ENCODE measurements at places on chromosomes 13 and 19.

GRCh38 chr19:9043524-9043923 lies 33.3 kb upstream of the MUC16 start:
- no peak for DNase-seq

- peak; percentile 95 for DNase-seq
These were observed 459 bp downstream of the MIDN start for GRCh38 chr19:1248786-1249297.

DNA sequence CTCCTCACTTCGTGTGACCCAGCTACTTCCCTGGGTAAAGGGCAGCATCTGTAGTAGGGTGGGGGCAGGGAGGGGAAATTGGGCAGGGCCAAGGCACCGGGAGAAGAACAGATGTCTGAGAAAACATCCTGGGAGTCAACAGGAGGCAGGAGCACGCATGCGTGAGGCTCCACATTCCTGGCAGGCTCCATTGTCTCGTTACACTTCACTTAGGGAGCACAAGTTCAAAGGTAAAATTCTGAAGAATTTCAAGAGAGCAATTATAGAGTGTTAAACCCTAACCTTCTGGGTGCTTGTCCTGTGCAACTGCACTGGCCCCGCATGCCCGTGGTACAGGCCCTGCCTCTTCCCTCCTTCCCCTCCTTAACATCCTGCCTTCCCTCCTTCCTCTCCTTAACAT lies 79.6 kb upstream of the POMP start:
- DNase-seq = no peak

DNA sequence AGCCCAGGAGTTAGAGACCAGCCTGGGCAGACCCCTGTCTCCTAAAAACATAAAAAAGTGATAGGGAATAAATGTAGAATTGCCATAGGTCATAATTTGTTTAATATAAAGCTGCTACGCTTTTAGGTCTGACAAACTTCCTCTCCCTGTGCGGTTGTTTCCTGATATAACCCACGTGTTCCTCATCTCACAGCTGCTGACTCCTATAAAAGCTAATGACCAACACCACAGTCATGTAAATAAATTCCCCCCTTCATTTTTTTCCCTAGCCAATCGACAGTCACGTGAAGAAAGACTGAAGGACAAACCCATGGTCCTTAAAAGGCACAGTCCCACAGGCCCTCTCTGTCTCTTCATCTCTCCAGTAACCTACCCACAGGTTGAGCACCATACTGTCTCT lies 27.5 kb downstream of the ZNF266 start:
- DNase-seq = no peak

GRCh38 chr19:38736413-38737280 lies 7.6 kb downstream of the CAPN12 start:
- DNase-seq = peak; percentile 86

DNA sequence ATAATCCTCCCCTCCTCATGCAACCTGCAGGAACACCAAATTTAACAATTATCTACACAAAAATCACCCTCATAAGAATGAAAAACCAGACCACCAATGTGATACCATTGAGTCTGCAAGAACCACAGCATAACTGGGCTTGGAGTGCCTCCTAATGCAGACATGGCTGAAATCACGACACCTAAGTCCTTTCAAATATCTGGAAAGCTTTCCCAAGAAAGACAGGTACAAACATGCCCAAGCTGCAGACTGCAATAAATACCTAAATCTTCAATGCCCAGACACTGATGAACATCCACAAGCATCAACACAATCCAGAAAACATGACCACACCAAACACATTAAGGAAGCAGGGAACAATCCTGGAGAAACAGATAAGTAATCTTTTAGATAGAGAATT lies 417.1 kb downstream of the LMO7 start:
- no peak for DNase-seq

GRCh38 chr19:1884719-1885334 lies 469 bp downstream of the ABHD17A start:
- DNase-seq = no peak

- no peak for DNase-seq
These were observed 392.5 kb downstream of the DIAPH3 start for GRCh38 chr13:59771272-59771671.

DNA sequence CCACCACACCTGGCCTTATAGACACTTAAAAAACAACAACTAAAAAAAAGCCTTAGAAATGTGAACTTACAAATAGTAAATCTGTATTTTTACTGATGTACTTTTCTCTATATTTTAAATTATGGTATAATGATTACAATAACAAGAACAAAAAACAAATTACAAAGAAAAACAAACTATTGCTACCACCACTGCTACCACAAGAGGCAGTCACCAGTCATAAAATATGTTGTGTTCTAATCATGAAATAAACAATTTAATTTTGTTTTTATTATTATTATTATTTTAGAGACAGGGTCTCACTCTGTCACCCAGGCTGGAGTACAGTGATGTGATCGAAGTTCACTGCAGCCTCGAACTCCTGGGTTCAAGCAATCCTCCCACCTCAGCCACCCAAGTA lies 72.2 kb downstream of the DIAPH3 start:
- DNase-seq = no peak

- peak; percentile 52 for DNase-seq
These were observed at the start of gene GDF15 for GRCh38 chr19:18385675-18386542. GDF15 (plus strand) TSS chr19:18386158; CDS start chr19:18386190, 32 bp downstream.

GRCh38 chr13:28110414-28110813 lies 10.0 kb upstream of the FLT3 start:
- DNase-seq = no peak

GRCh38 chr19:15374796-15375440 lies 4.7 kb downstream of the AKAP8 start:
- peak; percentile 85 for DNase-seq

- no peak for DNase-seq
These were observed 6.5 kb upstream of the HSPH1 start for GRCh38 chr13:31168166-31168565.

- no peak for DNase-seq
These were observed 545.9 kb upstream of the MIR17HG start for GRCh38 chr13:90801621-90802020.

DNA sequence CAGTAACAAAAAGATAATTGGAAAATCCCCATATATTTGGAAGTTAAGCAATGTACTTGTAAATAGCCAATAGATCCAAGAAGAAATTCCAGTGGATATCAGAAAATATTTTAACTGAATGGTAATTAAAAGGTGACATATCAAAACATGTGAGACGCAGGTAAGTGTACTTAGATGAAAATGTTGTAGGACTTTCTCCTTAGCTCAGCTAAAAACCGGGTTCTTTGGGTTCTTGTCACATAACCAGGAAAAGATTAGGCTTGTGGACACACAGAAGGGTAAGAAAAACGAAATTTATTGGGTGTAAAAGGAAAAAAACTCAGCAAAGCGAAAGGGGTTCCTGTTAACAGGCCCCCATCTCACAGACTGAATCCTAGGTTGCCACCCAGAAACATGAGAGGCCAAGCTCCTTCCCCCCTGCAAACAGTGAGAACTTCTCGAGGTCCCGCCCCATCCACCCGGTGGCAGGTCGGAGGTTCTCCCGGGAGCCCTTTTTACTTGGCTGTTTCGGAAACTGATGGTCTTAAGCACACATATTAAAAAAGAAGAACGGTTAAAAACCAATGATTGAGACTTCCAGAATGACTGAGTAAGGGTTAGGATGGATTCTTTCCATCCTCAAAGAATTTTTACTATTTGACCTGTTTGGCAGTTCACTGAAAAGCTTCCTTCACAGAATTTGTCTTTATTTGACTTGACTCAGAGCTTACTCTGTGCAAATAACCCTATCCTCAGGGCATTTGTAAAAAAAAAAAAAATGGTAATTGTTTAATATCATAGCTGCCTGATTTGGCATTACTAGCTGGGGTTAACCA lies 3.1 kb upstream of the CCDC70 start:
- no peak for DNase-seq

DNA sequence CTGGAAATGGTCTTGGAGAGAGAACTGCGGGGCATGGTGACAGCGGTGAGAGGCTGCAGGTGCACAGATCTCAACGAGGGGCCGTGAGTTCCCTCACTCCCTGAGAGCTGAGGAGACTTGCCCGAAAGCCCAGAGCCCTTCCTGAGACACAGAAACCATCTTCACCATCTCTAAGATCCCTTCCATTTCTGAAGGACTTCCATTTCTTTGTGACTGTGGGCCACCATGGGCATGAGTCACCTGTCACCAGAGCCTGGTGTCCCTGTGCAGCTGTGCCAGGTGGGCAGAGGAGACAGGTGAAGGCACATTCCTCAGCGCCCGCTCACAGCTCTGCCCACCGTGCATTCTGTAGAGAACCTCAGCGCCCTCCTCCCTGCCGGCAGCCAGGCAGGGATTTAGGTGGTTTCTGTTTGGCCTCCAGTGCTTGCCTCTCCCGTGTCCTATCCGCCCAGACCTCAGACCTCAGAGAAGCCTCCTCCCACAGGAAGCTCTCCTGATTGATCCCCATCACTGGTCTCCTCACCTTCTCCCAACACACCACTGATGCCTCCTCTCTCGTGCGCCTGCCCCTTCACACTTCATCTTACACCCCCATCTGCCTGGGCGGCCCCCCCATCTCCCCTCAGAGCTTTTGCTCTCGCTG lies 24.2 kb downstream of the SH3GL1 start:
- no peak for DNase-seq

DNA sequence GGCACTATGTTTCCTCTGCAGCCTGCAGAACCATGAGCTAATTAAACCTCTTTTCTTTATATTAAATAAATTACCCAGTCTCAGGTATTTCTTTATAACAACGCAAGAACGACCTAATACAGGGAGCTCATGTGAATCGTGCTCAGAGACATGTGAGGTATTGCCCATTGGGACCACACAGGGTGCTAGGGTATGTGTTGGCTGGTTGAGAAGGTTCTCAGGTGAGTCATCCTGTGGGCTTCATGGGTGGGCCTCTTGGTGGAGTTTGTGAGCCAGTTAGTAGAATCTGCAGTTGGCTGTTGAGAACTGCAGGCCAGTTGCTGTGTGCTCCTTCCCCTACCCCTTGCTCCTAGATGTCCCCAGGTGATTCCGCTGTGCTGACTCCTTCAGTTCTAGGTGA lies 163.0 kb downstream of the HS6ST3 start:
- DNase-seq = no peak

DNA sequence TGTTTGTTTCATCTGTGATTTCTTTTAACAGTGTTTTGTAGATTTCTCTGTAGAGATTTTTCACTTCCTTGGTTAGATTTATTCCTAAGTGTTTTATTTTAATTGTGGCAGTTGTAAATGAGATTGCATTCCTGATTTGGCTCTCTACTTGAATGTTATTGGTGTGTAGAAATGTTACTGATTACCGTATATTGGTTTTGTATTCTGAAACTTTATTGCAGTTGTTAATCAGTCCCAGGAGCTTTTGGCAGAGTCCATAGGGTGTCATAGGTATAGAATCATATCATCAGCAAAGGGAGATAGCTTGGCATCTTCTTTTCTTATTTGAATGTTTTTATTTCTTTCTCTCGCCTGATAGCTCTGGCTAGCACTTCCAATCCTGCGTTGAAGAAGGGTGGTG lies 1386.7 kb downstream of the SLITRK5 start:
- no peak for DNase-seq

- no peak for DNase-seq
These were observed 29.7 kb upstream of the ALOX5AP start for GRCh38 chr13:30705680-30706079.

GRCh38 chr19:11964496-11964857 lies 363 bp upstream of the ZNF763 start:
- peak; percentile 68 for DNase-seq

- no peak for DNase-seq
These were observed at the start of gene GNG14 for GRCh38 chr19:12687496-12688196. GNG14 (plus strand) TSS chr19:12687998; CDS start chr19:12688049, 51 bp downstream.

- no peak for DNase-seq
These were observed 212.1 kb downstream of the KCNRG start for GRCh38 chr13:50227361-50227760.

- DNase-seq = no peak
These were observed 18.0 kb upstream of the RBM26 start for GRCh38 chr13:79423801-79424642.

GRCh38 chr19:8680676-8681344 lies 17.8 kb downstream of the ACTL9 start:
- no peak for DNase-seq

DNA sequence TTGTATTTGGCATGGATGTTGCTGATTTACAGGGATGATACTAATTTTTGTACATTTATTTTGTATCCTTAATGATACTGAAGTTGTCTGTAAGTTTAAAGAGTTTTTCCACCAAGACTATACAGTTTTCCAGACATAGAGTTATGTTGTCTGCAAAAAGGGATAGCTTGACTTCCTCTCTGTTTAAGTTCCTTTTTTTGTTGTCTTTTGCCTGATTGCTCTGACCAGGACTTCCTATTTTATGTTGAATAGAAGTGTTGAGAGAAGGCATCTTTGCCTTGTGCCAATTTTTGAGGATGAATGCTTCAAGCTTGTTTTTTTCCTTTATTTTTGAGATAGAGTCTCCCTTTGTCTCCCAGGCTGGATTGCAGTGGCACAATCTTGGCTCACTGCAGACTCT lies 36.8 kb upstream of the ZNF681 start:
- DNase-seq = no peak

DNA sequence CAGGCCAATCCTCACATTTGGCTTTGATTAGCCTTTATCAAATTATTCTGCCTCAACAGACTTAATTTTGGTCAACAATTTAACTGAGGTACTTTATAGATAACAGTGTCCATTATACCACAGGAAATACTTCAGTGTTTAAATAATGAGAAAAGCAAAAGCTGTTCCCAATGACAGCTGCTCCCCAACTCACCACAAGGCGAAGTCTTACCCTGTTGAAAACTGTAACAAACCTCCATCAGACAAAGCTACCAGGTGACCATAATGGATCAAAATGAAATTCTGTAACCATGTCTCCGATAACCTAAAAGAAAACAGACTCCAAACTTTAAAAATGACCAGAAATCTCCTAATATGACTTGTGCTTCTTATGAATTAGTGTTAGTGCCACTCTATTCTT lies 50.3 kb downstream of the ZNF44 start:
- DNase-seq = no peak

- peak; percentile 37 for DNase-seq
These were observed 39.3 kb downstream of the MBNL2 start for GRCh38 chr13:97261254-97262005.

DNA sequence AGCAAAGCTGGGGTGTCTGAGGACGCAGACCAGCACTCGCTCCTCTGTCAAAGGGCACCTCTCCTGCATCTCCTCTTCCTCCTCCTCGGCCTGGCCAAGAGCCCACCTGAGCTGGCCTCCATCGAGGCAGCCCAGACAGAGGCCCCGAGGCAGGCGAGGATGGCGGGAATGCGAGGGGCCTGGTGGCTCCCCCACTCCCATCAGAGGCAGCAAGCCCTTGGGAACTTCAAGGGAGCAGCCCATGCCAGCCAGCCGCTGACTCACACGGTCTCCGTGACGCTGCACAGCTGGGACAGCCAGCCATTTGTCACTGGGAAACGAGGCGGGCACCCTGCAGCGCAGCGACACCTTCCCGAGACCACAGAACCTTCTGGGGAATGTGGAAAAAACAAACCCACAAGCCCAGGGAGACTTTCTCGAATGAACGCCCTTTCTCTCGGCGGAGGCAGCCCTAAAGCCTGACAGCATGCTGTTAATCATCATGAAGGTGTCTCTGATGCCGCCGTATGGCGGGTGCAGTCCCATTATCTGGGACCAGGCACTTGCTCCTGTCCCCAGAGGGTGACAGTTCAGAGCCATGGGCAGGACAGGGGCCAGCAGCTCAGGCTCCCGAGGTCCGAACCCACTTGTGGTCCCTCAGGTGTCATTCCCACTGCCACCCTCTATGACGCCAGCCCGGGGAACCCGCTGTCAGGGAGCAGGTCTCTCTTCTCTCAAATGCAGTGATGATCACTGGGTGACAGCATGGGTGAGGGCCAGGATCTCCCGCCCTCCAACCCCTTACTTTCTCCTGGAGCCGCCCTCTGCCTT lies 53.0 kb downstream of the PEPD start:
- DNase-seq = no peak

- DNase-seq = peak; percentile 56
These were observed 25.9 kb downstream of the ACSBG2 start for GRCh38 chr19:6161271-6161850.
